Left lung (tissue), 14 donors: ENCODE measurements at places on chromosomes 13 and 19. TPM values are rescaled to one million over a fixed set of nuclear protein-coding genes. Genes with fewer than 3 reads are reported as not detected.
A peak's percentile ranks its signal among the peaks of the same experiment; 100 is the strongest.

Gene SYNE4
- 6.8 TPM for polyA plus RNA-seq

Gene ZIC5
- not detected for polyA plus RNA-seq

- H3K4me1 ChIP-seq, result no peaks in the 10 kb centered on the region
- H3K36me3 ChIP-seq, result no peaks in the 10 kb centered on the region
- no peak overlapping the region for H3K4me3 ChIP-seq
- no peak for DNase-seq
- H3K27me3 ChIP-seq, result no peaks in the 10 kb centered on the region
Observed at GRCh38 chr19:7251494-7251893, 42.7 kb downstream of the INSR start.

Gene CACNG8
- 0.07 TPM for polyA plus RNA-seq

Gene STOML3
- 1.8 TPM for polyA plus RNA-seq

Gene ONECUT3
- polyA plus RNA-seq, result 0.08 TPM

- H3K27ac ChIP-seq, result no peak overlapping the region
- DNase-seq, result no peak
- no peaks in the 10 kb centered on the region for H3K36me3 ChIP-seq
- no peak overlapping the region for H3K4me3 ChIP-seq
- peaks cover 18% of the 10 kb centered on the region for H3K27me3 ChIP-seq
Observed at GRCh38 chr19:43697295-43697694, 18.6 kb upstream of the IRGC start.

Gene CGB2
- polyA plus RNA-seq, result not detected

Gene KCTD4
- 0.08 TPM for polyA plus RNA-seq

- no peak for DNase-seq
- H3K27ac ChIP-seq, result peak overlapping the region; percentile 53
- H3K36me3 ChIP-seq, result no peaks in the 10 kb centered on the region
- H3K4me3 ChIP-seq, result no peak overlapping the region
Observed at GRCh38 chr19:15532779-15533521, 24.6 kb downstream of the CYP4F22 start.

GRCh38 chr19:41810301-41810700, 13.9 kb downstream of the CEACAM3 start:
- no peaks in the 10 kb centered on the region for H3K36me3 ChIP-seq
- peak overlapping the region; percentile 65 for H3K27ac ChIP-seq
- peaks cover 57% of the 10 kb centered on the region for H3K4me1 ChIP-seq
- no peak for DNase-seq
- no peaks in the 10 kb centered on the region for H3K27me3 ChIP-seq

GRCh38 chr13:110109910-110110309, 197.0 kb downstream of the COL4A1 start:
- no peaks in the 10 kb centered on the region for H3K4me1 ChIP-seq
- H3K4me3 ChIP-seq, result no peak overlapping the region
- no peak overlapping the region for H3K27ac ChIP-seq
- no peaks in the 10 kb centered on the region for H3K27me3 ChIP-seq
- peak; percentile 63 for DNase-seq
- H3K36me3 ChIP-seq, result no peaks in the 10 kb centered on the region

Gene RETN
- polyA plus RNA-seq, result 1.9 TPM

- DNase-seq, result no peak
- no peak overlapping the region for H3K27ac ChIP-seq
- no peak overlapping the region for H3K4me3 ChIP-seq
- no peaks in the 10 kb centered on the region for H3K36me3 ChIP-seq
Observed at GRCh38 chr13:84684804-84685203, 802.5 kb upstream of the SLITRK1 start.

Gene LILRB5
- polyA plus RNA-seq, result 3.3 TPM

Gene KLK1
- polyA plus RNA-seq, result 0.29 TPM
